Myocyte (in vitro differentiated cells): ENCODE measurements at places on chromosomes 3 and 15. TPM values are rescaled to one million over a fixed set of nuclear protein-coding genes. Genes with fewer than 3 reads are reported as not detected.

LSAMP gene
- 0.03 TPM in 1 of 2 replicates, not detected in the other for total RNA-seq

ITPKA gene
- total RNA-seq: 6.2 and 10.7 TPM in 2 replicates

ANKUB1 gene
- not detected in 2 replicates for total RNA-seq

C3orf20 gene
- not detected in 2 replicates for total RNA-seq

FSTL1 gene
- total RNA-seq: 157 and 193 TPM in 2 replicates

ECE2 gene
- total RNA-seq: not detected in 2 replicates

CACNA2D3 gene
- 0.11 and 0.52 TPM in 2 replicates for total RNA-seq
